ENCODE measurements at places on chromosomes 16 and 17.

DNA sequence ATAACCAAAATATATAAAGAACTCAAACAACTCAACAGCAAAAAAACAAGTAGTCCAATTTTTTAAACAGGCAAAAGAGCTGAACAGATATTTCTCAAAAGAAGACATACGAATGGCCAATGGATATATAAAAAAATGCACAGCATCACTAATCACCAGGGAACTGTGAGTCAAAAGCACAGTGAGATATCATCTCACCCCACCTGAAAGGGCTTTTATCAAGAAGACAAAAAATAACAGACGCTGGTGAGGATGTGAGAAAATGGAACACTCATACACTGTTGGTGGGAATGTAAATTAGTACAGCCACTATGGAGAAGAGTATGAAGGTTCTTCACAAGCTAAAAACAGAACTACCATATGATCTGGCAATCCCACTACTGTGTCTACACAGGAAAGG lies 7.4 kb downstream of the XYLT1 start:
- DNase-seq: no peak

DNA sequence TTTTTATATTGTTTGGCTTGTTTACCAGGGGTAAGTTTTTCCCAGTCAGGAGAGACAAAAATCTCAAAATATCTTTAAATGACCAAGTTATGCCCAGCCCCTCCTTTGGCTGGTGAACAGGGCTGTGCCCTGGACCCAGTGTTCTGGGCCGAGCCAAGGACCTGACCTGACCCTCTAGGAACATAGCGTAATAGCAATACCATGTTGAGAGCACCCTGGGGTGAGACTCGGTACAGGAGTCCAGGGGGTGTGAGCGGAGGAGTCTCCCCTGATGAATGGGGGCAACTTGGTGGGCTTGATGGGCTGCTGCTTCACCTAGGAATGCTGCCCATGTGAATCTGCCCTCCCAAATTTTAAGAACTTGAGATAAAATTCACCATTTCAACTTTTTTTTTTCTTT lies 47.4 kb downstream of the B9D1 start:
- DNase-seq: no peak

DNA sequence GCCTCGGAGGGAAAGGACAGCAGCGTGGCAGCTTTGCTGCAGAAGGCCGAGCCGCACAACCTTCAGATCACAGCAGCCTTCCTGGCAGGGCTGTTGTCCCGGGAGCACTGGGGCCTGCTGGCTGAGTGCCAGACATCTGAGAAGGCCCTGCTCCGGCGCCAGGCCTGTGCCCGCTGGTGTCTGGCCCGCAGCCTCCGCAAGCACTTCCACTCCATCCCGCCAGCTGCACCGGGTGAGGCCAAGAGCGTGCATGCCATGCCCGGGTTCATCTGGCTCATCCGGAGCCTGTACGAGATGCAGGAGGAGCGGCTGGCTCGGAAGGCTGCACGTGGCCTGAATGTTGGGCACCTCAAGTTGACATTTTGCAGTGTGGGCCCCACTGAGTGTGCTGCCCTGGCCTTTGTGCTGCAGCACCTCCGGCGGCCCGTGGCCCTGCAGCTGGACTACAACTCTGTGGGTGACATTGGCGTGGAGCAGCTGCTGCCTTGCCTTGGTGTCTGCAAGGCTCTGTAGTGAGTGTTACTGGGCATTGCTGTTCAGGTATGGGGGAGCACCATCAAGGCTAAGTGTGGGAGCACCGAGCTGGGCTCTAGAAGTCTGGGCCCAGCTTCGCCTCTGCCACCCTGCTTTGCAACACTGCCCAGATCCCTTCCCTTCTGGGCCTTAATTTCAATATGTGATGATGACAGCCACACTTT lies 18.6 kb downstream of the NOD2 start:
- no peak for DNase-seq

DNA sequence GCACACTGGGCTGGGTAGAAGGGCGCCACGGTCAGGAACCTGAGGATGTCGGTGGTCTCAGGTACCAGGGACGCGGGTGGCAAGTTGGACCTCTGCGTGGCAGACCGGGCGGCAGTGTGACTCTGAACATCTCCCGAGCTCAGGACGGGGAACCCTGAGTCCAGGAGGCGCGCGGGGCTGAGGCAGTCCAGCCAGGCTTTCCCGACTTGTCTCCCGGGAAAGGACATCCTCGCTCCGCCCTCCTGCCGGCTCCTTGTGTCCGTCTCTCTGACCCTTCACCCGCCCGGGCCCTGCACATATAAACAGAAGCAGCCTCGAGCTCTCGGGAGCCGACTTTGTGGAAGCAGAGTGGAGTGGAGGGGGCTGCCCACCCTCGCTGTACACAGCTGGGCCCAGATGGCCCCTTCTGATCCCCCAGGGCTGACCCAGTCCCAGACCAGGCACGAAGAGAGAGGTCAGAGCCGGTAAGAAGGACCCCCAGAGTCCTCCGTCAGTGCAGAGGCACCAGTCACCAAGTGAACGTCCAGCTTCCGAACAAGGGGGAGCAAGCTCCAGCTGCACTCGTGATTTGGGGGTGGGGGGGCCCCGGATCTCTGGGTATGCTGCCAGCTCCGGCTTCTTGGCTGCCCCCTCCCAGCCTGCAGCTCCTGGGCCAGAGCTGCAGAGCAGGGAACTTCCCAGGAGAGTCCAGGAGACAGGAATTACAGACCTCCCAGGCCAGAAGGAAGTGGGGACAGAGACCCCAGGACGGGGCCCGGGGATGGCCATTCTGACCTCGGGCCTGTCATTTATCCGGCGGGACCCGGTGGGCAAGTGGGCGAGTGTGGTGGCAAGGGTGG lies 8.5 kb upstream of the P2RX1 start:
- DNase-seq: no peak

- DNase-seq: no peak
These were observed 2.4 kb downstream of the WSCD1 start for GRCh38 chr17:6072611-6073010.

GRCh38 chr16:72173997-72174396 lies 2.0 kb upstream of the PMFBP1 start:
- no peak for DNase-seq

- no peak for DNase-seq
These were observed 96.5 kb upstream of the TBX2 start for GRCh38 chr17:61302953-61303816.

DNA sequence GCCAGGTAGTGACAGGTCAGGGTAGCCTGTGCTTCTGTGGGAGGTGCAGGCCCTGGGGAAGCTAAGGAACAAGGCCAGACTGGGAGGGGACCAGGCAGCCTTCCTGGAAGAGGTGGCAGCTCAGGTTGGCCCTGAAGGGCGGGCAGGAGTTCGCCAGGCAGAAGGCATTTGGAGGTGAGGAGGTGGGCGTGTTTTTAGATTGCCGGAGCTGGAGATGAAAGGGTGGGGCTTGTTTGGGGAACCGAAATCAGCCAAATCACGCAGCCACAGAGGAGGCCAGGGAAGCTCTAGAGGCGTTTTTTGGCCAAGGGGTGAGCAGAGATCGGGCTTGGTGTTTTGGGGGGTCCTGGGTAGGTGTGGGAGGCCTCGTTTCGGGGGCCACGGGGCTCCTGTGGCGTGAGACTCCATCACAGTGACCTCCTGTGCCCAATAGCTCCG lies 7.6 kb downstream of the ADCY7 start:
- DNase-seq: no peak

- DNase-seq: no peak
These were observed 15.1 kb downstream of the MAP3K14 start for GRCh38 chr17:45301674-45302073.

DNA sequence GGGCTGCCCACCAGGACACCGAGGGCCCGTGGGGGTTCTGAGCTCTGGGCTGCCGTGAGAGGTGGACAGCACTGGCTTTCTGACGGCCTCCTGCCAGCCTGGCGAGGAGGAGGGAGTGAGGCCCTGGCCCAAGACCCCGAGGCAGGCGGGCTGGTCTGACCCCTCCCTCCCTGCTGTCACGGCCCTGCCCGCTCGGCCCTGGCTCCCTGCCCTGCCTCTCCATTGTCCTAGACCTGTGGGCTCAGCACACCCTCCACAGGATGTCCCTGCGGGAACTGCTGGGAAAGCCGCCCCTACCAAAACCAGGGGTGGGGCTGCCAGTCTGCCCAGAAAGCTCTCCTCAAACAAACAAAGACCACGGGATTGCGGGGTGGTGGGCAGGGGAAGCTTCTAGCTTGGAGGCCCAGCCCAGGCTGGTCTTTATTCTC lies 20.7 kb downstream of the SPNS2 start:
- no peak for DNase-seq

GRCh38 chr17:19288453-19288852 lies 51.3 kb downstream of the EPN2 start:
- no peak for DNase-seq

GRCh38 chr16:35506018-35506897 lies 2046.8 kb downstream of the TP53TG3F start:
- no peak for DNase-seq

GRCh38 chr17:78400581-78401240 lies 22.3 kb downstream of the PGS1 start:
- no peak for DNase-seq

- DNase-seq: no peak
These were observed 20.1 kb downstream of the UBE2O start for GRCh38 chr17:76432712-76433336.

- no peak for DNase-seq
These were observed 603 bp downstream of the RGS11 start for GRCh38 chr16:275041-275641.

DNA sequence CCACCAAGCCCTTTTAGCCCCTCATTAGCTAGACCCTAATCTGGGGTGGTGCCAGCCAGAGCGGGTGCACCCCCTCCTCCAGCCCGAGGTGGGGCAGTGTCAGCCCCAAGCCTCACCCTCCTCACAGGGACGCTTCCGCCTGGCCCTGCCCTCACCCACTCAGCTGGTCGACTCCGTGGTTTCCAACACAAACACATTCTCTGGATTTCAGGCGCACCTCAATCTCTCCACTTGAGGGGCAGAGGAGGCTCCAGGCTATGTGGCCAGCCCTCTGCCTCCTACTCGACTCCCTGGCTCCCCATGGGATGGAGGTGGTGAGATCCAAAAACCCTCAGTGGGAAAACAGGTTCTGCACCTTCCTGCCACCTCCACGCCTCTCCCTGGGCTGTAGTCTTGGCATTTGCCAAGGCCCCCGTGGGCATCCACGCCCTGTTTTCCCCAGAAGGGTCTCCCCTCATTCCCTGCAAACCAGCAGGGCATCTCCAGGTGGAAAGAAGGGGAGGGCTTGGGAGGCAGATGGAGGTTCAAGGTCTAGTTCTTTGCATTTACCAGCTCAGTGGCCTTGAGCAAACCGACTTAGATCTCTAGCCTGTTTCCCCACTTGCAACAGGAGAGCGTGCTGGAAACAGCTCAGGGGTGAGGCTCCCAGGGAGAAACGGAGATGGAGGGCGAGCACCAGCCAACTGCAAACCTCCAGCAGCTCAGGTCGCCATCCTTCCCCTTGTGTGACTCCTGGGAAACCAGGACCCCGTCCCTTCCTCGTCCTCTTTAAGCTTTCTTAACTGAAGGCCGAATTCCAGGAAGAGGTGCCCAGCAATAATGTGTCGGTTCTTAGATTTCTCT lies 1.7 kb downstream of the EMP2 start:
- DNase-seq: no peak

DNA sequence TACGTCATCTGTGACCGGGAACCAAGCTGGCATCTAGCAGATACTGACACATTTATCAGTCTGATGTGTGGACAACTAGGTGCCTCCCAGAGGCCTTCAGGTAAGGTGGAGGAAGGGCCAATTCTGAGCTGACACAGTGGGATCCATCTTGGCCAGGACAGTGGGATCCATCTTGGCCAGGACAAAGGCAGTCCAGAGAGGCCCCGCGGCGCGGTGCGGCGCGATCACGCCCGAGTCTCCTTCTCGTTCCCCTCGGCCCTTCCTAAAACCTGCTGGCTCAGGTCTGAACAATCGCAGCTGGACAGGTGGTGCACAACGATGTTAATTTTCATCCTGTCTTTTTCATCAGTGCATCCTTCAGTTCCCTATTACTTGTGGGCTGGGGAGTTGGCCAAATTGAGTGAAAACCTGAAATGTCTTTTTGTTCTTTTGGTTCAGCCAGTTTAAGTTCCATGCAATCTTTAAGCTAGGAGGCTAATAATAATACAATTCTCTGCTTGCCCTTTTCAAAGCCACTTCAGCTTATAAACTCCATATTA lies 486 bp upstream of the WSB1 start:
- no peak for DNase-seq

DNA sequence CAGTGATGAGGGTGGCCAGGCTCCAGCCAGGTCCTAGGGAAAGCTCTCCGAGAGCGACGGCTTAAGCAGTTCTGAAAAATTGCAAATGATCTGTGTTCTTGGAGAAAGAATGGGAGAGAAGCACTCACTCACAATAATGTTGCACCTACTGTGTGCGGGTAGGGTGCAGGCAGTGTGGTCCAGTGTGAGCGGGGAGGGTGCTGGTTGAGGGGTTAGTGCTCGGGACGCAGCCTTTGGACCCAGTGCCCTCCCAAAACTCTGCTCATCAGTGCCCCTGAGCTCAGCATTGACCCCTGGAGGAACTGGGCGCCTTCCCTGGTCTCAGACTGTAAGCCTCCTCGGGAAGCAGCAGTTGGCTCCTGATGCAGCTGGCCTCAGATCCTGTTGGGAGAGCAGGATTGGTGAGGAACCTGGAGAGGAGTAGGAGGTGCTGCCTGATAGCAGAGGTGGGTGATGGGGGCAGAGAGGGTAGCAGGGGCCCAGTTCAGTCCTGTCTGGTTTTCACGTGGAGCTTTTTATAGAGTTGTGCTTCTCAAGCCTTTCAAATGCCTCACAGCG lies 23.6 kb upstream of the ZNF750 start:
- no peak for DNase-seq

DNA sequence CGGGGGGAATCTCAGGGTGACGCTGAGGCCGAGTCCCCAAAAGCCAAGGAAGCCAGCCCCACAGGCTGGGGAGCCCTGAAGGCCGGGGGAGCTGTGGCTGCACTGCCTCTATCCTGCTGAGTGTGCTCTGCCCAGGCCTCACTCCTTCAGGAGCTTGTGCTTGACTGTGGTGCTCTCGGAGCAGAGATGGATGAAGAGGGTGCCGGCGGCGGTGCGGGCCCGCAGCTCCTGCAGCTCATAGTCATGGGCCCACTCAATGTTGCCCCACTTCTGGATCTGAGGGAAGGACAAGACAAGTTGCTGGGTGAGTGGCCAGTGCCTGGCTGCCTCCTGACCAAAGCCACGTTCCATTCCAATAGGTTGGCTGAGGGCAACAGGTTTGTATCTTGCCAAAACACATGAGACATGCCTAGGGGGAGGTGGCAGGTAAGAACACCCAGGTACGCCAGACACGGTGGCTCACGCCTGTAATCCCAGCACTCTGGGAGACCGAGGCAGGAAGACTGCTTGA lies 20.5 kb downstream of the ATPAF2 start:
- no peak for DNase-seq

All from HuH-7.5 (cell line).